EL (cell line): ENCODE measurements at places on chromosomes 3 and 15.

DNA sequence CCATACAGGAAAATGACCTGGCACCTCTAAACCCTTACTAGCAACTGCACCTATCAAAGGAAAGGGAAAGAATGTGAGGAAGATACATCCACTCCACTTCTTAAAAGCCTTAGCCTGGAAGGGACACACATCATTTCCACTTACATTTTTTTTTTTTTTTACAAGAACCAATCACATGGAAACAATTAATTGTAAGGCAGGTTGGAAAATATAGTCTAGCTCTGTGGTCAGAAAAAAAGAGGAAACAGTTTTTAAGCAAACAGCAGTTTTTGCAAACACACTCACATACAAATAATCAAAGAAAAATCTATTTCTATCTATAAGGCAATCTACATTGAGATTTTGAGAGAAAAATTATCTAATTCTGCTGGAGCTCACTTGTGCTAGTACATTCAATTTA, 98.9 kb upstream of the SPRED1 start:
- no peak for DNase-seq

GRCh38 chr3:187615630-187616029, 54.6 kb downstream of the SST start:
- no peak for DNase-seq

GRCh38 chr15:53985562-53985961, 7.3 kb downstream of the UNC13C start:
- DNase-seq: no peak

- no peak for DNase-seq
Observed at GRCh38 chr3:100873611-100874010, 119.6 kb downstream of the ABI3BP start.

GRCh38 chr15:74768771-74769342, 13.0 kb upstream of the CSK start:
- DNase-seq: peak; percentile 59

- peak; percentile 40 for DNase-seq
Observed at GRCh38 chr3:159472611-159473010, 516.0 kb upstream of the IL12A start.

GRCh38 chr3:139481116-139481515, 4.8 kb upstream of the RBP2 start:
- no peak for DNase-seq

DNA sequence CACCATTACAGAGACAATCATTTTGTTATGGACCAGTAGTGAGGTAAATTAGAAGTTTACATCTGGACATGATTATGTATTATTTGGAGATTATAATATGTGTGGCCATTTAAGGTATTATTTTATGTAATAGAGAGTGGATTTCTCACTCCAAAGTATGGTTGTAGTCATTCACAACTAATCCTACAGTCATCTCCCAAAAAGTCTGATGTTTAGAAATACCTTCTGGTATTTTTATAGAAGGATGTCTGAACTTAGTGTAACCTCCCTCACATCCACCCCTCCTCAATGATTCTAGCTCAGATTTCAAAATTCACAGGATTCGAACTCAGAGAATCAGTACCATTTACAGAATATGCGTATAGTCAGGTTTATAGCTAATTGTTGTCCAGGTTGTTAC, 346.6 kb upstream of the MEIS2 start:
- no peak for DNase-seq

GRCh38 chr15:85973584-85974347, 105.9 kb upstream of the AGBL1 start:
- no peak for DNase-seq

DNA sequence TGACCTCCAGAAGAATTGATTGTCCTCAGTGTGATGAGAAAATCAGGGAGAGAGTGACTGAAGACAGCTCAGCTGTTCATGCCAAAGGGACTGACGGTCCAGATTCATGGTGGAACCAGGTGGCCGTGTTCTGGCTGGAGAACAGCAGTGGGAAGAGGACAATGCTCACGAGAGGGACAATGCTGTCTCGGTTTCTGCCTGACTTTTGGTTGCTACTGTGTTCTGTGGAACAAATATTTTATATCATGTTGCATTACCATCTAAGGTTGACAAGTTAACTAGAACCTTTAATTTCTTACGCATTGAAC, 58.0 kb upstream of the ULK4 start:
- no peak for DNase-seq

GRCh38 chr3:9782770-9783169, 9.5 kb downstream of the TADA3 start:
- DNase-seq: no peak

DNA sequence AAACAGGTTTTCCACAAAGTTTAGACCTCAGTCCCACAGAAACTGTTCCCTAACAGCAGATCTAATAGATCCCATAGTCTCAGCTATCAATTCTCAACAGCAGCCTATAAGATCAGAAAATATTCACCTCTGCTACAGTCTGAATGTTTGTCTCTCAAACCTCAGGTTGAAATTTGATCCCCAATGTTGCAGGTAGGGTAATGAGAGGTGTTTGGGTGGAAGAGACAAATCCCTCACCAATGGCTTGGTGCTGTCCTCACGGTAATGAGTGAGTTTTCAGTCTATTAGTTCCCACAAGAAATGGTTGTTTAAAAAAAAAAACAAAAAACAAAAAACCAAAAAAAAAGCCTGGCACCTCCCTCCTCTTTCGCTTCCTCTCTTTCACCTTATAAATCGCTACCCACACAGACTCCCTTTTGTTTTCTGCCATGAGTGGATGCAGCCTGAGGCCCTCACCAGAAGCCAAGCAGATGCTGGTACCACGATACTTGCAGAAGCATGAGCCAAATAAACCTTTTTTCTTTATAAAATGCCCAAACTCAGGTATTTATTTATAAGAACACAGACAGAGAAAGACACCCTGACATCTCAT, 14.2 kb downstream of the ZNF280D start:
- no peak for DNase-seq

DNA sequence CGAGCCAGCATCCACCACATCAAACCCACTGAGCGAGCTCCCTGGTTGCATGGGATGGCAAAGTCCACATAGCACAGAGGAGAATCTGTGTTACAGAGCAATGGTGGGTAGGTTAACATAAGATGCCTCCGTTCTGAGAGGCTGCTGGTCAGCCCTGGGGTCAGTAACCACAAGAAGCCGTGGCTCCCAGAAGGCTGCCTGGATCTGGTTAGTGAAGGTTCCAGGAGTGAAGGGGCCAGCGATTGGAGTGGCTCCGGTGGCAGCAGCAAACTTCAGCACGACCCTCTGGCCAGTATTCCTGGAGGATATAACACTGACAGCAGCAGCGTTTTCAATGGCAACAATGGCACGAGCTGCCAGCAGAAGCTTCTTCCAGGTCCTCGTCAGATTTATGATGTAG, 18.4 kb upstream of the PIGZ start:
- DNase-seq: no peak
